ENCODE measurements at places on chromosomes 16 and 17.

DNA sequence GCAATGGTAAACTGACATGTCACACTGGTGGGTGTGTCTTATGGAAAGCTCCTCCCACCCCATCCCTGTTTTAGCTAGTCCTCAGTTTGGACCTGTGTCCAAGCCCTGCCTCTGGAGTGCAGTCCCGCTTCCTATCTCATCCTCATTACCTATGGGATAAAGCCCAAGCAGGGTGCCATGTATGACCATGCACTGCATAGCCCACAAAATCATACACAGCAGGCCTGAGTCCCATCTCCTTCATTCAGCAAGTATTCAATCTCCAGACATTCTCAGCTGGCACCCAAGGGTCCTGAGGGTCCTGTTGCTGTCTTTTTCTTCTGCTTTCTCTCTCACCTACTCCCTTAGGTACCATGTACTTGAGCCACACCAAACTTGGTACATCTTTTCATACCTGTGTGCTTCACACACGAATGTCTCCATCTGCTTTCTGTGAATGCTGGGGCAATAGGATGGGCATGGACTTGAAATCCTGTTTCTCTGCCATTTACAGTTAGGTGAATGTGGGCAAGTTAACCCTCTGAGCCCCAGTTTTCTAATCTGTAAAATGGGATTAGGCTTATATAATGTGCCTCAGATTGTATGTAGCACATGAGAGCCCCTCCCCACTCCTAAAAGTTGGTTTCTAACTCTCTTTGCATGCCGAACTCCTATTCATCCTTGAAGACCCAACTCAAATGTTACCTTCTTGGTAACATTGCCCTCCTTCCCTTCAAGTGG is 28.5 kb downstream of the TNS4 start:
- no peak for DNase-seq

- peak; percentile 65 for DNase-seq
Measured at GRCh38 chr16:85755929-85756768, 5.3 kb upstream of the C16orf74 start.

DNA sequence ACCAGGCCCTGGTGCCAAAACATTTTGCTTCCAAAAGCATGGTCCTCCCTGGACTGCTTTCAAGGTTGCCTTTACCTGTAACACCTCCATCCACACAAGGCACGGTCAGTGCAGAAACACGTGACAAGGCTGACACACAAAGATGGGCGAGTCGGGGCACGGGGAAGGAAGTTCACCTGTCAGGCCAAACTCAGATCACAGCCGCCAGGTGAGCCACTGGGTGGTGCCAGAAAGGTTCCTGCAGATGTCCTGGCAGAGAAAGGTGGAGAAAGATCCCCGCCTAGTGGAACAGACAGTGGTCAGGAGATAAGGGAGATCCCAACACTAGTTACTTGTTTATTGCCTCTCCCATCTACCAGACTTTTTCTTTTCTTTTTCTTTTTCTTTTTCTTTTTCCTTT is 155.3 kb downstream of the AIPL1 start:
- DNase-seq = no peak

GRCh38 chr16:2447920-2448583 is 11.9 kb upstream of the TEDC2 start:
- no peak for DNase-seq

- DNase-seq = no peak
Measured at GRCh38 chr17:58279016-58279711, 1.6 kb downstream of the MPO start.

GRCh38 chr16:89052890-89053724 is 40.5 kb upstream of the ACSF3 start:
- no peak for DNase-seq

DNA sequence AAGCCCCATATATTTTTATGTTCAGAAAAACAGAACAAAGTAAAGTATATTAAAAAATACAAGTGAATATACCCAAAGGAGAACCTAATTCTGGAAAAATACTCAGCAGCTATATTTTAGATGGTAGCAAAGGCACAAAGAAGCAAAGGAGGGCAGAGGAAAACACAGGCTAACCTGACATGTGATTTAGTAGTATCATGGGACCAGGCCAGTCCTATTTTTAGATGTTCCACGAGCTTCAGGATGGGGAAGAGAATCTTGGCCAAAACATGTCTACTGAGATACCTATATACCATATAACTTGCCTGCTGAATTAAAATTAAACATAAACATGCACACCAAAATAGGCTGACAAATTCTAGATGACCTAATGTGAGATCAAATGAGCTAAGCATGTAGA is 32.9 kb downstream of the SMYD4 start:
- no peak for DNase-seq

GRCh38 chr16:12178251-12178990 is 201.9 kb downstream of the SNX29 start:
- DNase-seq = no peak

DNA sequence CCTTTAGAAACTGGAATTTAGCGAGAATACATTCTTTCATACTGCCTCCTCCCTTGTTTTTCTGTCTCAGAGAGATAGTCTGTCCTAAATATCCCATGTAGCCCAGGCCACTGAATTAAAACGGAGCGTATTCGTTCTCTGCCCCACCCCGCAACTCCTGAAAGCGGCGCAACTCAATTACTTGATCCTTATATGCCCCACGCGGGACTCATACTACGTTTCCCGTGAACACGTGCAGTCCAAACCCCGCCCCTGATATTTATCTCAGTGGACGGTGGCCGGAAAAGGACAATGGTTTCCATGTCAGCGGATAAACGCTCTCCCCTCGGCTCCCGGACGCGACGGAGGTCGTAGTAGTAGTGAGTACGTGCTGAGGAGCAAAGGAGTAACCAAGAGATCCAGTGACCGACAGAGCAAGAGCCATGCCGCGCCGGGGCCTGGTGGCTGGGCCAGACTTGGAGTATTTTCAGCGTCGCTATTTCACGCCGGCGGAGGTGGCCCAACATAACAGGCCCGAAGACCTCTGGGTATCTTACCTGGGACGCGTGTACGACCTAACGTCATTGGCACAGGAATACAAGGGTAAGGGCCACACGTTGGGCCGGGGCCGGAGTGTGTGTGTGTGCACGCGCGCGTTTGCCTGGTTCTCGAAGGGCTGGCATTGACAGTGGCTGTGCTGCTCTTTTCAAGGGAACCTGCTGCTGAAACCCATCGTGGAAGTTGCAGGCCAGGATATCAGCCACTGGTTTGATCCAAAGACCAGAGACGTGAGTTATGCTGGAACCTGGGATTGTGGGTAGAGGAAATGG is at the start of gene CYB5D1:
CYB5D1 (plus strand) TSS at position 291 of the 809 bp plus-strand sequence; CDS start at position 423, 132 bp downstream.
- DNase-seq = peak; percentile 97

GRCh38 chr17:56577843-56578204 is 15.7 kb upstream of the NOG start:
- no peak for DNase-seq

- DNase-seq = no peak
Measured at GRCh38 chr17:45705123-45706009, 78.8 kb upstream of the CRHR1 start.

DNA sequence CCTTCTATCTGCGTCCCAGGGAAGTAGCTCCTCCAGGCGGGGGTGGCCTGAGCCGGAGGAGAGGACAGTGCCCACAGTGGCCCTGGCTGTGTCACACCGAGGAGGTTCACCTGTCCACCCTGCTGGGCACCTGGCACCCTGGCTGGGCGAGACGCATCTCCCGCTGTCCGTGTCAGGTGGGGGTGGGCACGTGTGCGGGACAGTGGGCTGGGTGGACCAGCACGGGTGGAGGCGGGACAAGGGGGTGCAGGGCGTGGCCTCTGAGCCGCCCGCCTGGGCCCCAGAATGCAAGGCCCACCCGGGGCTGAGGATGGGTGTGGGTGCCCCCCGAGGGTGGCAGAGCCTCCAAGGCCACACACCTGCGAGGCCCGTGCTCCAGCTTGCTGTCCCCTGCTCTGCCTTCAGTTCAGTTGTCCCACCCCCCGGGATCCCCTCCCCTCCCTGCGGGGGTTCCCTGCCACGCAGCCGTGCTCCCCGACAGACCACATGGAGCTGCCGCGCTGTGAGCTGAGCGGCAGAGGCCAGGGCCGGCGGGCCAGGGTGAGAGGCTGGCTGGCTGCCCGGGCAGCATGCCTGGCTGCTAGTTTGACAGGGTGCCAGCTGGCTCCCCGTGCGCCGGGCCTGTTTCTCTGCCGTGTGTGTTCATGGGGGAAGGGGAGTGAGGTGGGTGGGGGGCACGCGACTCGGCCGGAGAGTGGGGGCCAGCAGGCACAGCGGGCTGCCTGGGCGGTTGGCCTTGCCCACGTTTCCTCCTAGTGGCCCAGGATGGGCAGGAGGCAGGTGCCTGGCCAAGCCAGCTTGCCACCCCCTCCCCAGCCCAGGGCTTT is 33.9 kb downstream of the BAHCC1 start:
- peak; percentile 80 for DNase-seq

GRCh38 chr17:43477832-43478634 is 5.7 kb upstream of the DHX8 start:
- DNase-seq = no peak

DNA sequence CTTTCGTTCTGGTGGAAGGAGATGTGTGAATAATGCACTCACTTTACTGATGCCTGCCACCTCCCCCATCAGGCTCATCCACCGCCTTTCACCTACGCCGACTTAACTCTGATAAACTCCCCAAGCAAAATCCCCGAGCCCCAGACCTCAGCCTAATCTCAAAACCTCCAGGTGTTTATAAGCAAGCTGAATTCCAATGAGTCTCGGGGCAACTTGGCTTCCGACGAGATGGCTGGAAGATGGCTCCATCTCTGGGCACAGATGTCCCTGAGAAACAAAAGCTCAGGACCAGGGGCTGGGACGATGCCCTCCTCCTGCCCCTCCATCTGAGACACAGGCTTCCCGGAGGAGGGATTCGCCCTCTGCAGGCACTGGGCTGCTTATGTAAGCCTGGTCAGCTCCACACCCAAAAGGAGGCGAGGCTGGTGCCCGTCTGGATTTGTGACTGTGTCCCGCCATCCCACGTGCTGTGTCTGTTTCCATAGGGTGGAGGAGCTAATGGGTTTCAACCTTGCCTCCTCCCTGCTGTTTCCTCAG is 386.4 kb upstream of the TNRC6C start:
- DNase-seq = no peak

- DNase-seq = no peak
Measured at GRCh38 chr17:28112606-28113005, 70.1 kb downstream of the NLK start.

DNA sequence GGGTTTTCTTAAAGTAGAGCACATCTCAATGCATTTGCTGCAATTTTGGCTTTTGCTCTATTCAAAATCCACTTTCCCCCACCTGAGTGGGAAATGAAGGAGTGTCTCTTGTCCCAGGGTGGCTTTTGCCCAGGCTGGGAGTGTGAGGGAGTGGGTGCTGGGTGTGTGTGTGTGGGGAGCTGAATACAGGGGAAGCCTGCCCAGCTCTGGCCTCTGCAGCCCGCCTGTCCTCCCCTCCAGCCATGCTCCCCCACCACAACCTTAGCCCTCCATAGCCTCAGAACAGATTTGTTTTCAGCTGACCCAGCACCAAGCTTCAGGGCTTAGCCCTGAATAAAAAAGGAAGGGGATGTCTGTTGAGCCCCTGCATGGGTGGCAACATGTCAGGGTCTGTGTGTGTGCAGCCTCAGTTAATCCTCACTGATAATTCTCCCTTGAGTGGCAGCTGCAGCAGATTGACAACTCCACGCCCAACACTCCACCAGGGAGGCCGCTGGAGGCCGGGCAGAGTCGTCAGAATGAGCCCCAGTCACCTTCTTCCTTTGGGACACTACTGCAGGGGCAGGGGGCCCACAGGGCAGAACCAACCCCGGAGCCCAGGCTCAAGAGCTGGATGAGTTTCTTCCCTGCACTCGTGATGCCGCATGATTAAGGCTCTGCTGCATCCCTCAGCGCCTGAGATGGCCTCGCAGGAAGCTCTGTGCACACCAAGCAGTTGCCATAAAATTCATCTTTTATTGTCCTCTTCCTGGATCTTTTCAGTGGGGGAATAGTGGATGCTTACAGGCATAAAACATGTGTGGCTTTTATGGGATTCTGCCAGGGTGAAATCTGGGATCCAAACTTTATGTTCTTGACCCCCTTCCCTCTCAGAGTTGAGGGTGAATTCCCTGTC is 55.0 kb downstream of the SPACA3 start:
- DNase-seq = no peak

- DNase-seq = no peak
Measured at GRCh38 chr17:37726891-37727675, 17.8 kb downstream of the HNF1B start.

GRCh38 chr16:79707876-79708275 is 107.3 kb upstream of the MAF start:
- DNase-seq = peak; percentile 57

DNA sequence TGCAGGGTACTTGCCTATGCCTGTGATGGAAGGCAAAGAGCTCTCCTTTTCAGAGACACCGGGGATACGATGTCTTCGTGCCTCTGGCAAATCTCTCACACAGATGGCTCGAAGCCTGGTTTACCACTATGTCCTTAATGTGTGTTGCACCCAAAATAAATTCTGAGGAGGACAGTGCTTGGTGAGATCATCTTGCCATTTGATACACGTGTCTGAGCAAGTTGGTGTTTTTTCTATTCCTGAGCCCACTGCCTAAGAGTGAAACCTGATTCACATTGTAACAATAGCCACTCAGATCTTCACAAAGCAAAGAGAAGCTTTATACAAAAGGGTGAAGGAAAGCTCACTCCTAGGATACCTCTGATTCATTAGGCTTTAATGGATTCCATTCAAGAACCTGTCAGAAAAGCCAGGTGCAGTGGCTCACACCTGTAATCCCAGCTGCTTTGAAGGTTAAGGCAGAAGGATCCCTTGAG is 33.1 kb upstream of the AKAP1 start:
- DNase-seq = no peak

DNA sequence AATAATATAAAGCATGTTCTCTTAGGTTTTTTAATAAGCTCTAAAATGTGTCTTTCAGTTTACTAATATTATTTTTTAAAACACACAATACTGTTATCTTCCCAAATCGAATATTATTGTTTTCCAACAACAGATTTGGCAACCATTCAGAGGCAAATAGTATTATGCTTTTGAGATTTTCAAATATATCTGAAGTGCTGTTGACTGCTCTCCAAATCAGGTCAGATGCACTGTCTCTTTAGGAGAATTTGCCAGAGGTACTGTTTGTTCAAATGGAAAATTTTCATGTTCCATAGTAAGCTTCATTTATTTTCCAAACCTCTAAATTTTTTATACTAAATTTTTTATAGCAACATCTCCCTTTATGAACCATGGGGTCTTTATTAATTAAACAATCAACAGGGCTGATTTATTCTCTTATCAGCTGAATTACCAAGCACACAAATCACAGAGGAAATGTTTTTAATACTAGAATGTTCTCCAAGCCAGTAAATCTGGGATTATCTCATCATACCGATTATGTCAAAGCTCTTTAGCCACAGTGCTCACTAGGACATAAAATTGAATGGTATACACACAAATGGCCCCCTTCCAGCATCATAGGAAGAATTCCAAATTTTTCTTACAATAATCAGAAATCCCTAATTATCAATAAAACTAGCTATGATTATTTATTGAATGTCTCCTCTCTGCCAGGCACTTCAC is 108.8 kb upstream of the HLF start:
- DNase-seq = no peak
